Left lobe of liver (tissue), 2 donors: ENCODE measurements at places on chromosomes 6 and 20.

DNA sequence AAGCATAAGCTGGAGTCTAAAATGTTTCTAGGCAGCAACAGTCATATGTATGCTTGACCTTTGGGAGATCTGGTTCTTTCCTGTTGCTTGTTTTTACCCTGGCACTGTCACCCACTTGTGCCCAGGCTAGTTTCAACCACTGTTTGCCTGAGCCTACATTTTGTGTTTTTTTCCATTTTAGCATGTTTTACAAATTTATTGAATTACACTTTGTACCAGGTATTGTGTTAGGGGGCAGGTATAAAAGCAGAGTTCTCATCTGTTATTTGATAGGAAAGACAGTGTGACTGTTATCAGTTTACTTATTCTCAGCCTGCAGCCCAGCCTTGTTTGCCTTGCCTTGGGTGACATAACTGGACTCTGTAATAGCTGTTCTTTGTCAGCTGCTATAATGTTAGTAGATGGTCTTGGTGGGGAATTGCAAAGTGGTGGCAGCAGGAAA, 147.0 kb downstream of the CDKAL1 start:
- DNase-seq = no peak

DNA sequence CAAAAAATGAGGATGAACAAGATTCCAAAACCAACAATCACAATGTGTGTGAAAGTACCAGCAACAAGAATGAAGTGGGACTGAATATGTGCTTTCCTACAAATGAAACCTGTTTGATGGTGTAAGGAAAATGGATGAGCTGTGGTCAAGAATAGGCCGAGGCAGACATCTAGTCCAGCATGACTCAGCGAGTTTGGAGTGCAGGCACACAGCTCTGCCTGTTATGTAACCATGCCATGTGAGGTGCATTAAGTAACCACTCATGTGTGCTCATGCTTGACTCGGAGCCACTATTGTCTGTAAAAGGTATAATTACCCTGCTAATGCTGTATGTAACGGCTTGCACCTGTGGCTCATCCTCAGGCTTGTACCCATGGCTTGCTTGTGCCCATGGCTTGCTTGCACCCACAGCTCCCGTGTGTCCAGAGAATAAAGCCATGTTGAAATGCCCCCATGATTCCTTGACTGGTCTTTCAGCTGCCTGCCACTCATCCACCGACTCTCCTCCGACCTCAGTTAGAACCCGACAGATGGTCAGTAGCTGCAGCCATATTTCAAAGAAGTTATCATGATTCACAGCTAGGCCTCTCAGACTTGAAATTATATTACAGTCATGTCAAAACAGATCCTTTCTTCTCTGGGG, 98.7 kb downstream of the BACH2 start:
- DNase-seq = no peak

DNA sequence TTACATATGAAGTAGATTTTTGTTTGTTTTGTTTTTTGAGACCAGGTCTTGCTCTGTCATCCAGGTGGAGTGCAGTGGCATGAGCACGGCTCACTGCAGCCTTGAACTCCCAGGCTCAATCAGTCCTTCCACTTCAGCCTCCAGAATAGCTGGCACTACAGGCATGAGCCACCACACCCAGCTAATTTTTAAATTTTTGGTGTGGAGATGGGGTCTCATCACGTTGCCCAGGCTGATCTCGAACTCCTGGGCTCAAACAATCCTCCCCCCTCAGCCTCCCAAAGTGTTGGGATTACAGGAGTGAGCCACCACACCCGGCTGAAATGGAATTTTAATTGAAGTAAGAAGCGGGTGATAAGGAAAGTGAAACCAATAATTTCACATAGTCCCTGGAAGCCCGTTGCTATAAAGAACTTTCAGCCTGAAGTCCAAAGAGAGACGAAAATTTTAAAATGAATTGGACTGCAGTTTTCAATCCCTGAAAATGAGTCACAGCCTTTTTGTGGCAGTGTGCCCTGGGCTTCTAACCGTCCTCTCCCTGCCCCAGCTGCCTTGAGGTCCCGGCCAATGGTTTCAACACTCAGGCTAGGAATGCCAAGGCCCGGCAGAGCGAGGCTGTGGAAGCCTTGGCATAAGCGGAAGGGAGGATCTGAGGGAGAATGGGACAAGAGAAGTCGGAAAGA, 757 bp downstream of the RAET1E start:
- peak; percentile 84 for DNase-seq

- DNase-seq = no peak
Measured at GRCh38 chr6:11242711-11243110, 10.2 kb upstream of the NEDD9 start.

- DNase-seq = no peak
Measured at GRCh38 chr6:148295261-148295887, 47.3 kb upstream of the SASH1 start.

DNA sequence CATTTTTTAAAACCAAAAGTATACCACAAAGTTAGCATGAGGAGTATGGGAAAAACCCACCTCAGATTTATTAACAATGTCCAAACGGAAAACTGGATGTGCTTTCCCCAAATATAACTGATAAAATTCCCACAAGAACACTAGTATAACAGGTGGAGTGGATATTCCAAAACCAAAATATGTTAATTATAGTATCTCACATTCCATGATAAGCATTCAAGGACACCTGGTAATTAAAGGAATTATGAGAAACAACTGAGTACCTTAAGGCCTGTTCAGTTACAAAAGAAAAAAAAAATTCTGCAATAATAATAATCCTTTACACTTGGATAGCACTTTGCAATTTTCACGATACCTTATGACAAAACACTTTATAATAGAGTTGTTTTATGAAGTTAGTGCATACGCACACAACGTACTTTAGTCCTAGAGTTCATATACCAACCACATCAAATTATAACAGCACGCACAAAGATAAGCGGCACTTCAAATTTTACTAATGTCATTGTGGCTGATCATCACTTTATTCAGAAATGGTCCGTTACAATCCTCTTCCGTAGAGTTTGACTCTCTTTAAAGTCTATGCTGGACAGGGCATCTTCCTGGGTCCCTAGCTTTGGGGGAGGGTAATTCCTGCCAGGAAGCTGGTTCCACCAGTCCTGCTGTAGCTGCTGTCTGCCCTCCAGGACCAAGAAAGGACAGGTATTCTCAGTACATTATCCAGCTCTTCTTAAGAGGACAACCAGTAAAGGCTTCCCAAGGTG, 1.7 kb downstream of the CDK19 start:
- DNase-seq = no peak

GRCh38 chr6:22716721-22717120, 147.4 kb downstream of the HDGFL1 start:
- no peak for DNase-seq

GRCh38 chr20:37922016-37922415, 19.1 kb downstream of the VSTM2L start:
- no peak for DNase-seq

DNA sequence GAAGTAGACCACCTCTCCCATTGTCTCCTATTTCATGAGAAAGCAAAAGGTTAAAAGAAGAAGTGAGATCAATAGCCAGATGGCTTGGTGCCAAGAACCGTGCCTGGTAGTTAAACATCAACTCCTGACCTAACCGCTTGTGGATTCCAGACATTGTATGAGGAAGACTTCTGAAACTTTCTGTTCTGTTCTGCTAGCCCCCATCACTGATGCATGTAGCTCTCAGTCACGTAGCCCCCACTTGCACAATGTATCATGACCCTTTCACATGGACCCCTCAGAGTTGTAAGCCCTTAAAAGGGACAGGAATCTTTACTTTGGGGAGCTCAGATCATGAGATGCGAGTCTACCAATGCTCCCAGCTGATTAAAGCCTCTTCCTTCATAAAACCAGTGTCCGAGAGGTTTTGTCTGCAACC, 301.2 kb downstream of the RNGTT start:
- peak; percentile 87 for DNase-seq

DNA sequence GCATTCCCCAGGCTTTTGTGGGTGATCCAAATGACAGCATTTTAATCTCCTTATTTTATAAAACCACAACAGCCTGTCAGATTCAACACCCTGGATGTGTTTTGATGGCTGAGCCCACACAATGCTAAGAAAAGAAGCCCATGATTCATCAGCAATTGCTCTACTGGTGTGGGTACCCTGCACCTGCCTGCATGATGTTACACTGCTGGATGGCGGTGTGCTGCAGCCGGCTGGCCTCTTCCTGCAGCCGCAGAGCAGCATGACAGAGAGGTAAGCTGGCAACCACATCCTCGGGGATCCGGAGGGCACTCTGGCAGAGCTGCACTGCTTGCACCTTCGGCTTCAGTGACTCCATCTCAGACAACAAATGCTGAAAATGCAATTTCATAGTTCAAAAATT, 327.5 kb downstream of the SYNE1 start:
- no peak for DNase-seq

DNA sequence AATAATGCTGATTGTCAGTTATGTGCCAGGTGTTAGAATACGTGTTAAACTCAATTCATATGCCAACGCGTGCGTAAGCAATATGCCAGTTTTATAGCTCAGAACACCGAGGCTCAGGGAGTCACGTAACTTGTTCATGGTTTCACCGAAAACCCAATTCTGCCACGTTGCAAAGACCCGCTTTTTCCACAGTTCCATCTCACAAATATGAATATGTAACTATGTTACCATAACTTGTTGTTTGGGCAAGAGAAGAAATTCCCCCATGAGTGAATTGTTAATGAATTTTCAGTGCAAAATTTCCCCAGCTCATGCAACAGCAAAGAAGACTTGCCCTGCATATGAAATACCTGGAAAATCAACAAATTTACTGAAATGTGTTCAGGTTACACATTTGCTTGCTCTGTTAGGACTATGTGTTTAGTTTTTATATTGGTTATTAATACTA, 30.1 kb downstream of the SF3B5 start:
- DNase-seq = no peak

GRCh38 chr20:8898823-8899222, 170.1 kb upstream of the PLCB4 start:
- DNase-seq = no peak

DNA sequence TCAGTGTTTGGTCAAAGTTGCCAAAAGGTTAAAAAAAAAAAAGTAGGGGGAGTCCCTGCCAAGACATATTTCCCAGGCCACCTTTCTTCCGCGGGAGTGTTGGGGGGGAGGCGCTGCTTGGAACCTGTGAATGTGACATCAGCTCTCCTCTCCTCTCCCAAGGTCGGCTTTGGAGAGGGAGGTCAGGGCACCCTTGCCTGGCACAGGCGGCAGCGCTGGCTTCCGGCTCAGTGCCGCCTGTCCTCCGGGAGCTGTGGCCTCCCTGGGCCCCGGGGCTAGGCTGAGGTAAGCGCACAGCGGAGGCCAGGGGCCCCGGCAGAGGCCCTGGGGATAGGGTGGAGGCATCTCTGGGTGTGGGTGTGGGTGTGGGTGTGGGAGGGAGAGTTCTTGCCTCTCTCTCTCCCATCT, 1.9 kb upstream of the EDN1 start:
- DNase-seq = no peak

DNA sequence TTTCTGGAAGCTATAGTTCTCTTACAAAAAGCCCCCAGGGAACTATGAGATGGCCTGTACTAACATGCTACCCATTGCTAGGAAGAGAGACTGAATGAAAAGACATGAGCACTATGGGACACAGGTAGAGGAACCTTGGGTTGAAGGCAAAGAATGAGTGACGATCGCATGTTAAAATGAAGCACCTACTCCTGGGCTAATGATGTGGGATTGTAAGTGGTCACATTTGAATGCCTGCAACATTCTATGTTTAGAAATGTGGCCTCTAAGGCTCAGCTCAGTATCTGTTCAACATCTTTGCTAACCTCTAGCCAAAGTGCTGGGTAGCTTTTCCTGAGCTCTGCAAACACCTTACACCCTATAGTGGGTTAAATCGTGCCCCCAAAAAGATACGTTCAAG, 5.2 kb upstream of the ZC3H12D start:
- peak; percentile 7 for DNase-seq

- no peak for DNase-seq
Measured at GRCh38 chr6:154726887-154727286, 6.3 kb upstream of the SCAF8 start.

- peak; percentile 61 for DNase-seq
Measured at GRCh38 chr20:19631410-19631809, 126.6 kb upstream of the RIN2 start.

DNA sequence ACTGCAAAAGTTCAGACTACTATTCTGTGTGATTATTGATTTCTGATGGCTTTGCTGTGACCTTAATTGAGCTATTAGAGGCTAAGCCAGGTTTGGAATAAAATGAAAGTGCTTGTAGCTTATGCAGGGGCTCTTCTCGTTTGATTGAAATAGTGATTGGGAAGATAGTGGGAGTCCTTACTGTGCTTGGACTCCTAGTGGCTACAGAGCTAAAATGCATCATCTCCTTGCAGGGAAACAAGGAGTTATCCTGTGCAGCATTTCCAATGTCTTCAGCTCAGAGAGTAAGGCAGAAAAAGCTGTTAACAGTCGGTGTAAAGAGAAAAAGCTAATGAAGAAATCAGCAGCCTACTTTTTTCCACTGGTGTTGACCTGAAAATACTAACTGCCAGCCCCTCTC, 173.5 kb downstream of the SLC35F1 start:
- no peak for DNase-seq

DNA sequence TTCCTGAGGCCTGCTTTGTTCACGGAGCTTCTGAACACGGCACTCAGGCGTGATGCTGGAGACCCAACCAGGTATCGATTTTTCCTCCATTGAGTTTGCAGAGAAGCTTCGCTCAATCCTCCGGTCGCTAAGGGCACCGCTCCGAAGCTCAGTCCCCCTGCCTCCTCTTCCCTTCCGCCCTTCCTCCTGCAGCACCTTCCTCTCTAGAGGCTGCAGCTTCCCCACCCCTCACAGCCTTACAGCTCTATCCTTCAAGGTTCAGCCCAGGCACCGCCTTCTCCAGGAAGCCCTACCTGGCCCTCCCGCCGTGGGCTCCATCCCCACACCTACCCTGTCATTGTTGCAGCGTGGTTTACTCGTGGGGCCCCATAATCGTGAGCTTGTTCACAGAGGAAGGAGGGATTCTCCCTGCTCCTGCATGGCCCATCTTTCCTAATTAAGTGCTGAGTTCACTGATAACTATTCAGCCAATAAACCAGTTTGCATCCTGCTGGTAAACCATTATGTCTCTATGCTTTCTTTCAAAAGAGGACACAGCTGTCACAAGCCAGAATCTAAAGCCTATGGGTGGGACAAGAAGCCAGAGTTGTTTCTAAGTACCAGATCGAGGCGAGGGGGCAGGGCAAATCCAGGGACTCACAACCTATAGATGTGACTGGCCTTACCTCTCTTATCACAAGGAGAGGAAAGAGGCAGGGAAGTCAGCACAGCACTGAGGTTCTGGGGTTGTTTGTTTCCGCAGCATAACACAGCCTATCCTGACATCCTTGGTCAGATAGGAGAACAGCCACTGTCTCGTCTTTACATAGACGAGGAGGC, 152.0 kb downstream of the GRM4 start:
- DNase-seq = peak; percentile 15

- DNase-seq = no peak
Measured at GRCh38 chr6:14719270-14719669, 526.6 kb upstream of the JARID2 start.
